AG09309 (cell line): ENCODE measurements at places on chromosomes 5 and 9.

- DNase-seq, result no peak
These were observed 53.4 kb upstream of the SV2C start for GRCh38 chr5:76029739-76030138.

GRCh38 chr9:136231478-136232297 lies 13.9 kb downstream of the QSOX2 start:
- no peak for DNase-seq

GRCh38 chr5:77893225-77893860 lies 117.2 kb upstream of the TBCA start:
- peak; percentile 86 for DNase-seq

DNA sequence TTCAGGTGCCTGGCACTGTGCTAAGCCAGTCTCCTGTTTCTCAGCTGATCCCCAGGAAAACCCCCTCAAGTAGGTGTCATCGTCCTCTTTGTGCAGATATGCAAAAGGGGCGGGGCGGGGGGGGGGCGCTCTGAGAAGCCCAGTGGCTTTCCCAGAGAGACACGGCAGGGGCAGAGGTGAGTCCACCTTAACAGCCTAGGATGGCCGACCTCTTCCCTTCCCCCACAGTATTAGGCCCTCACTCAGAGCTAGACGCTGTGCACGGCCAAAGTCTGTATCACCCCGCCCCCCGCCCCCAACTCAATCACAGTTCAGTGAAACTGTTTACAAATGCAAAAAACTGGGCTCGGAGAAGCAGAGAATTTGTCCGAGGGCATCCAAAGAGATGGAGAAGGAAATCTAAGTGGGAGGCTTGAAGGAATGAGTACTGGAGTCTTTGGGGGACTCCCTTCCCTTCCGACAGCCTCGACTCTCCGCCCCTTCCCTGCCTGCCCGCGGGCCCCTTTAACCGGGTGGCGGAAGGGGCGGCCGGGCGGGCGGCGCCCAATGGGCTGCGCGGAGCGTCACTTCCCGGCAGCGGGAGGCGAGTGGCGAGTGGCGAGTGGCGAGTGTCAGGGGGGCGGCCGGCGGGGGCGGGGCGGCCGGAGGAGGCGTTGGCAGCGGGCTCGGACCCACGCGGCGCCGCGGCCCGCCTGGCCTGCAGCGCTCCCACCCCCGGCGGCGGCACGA lies at the start of gene ERGIC1:
Gene ERGIC1, plus strand, starts transcription at position 566 of the 729 bp plus-strand sequence. Its CDS starts 163 bp downstream, at position 729.
- DNase-seq, result peak; percentile 21

DNA sequence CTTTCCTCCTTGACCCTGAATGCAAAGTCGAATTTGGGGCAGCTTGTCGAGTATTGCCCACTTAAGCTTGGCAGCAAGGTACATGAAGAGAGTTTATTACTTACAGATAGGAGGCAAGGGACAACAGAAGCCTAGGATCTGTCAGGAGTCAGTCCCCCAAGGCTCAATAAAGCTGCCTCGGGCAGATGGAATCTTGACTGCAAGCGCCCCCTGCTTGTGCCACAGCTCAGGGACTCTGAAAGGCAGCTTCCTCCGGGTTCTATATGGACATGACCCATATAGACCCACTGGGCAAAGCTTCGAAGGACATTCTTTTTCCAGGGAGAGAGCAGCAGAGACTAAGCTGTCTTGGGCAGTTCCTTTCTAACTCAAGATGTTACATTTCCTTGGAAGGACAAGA lies 971.5 kb downstream of the EFNA5 start:
- DNase-seq, result no peak

DNA sequence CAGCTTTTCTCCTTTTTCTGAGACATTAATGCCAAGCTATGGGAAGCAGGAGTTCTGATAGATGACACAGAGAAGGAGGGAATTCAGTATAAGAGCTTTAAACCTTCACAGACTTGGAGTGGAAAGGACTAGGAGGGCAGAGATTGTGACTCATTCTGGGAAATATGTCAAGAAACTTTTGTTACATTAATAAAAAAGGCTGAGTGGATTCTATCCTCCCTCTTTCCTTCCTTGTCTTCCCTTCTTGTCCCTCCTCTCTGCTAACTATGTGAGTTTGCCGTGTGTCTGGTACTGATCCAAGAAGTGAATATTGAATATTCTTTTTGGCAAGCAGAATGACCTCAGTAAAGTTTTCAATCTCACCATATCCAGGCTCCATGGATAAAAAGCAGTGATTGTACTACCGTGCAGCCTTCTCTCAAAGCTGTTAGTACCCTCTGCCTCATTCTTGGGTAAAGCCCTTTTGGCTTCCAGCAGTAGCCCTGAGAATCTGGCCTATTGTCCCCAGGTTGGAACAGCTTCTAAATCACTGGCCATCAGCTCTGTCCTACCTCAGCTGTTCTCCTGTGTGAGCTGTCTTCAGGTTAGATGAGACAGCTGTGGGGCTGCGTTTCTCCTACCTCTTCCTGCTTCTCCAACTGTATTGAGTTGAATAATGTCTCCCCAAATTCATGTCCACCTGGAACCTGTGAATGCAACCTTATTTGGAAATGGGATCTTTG lies 73.9 kb downstream of the ATG10 start:
- peak; percentile 18 for DNase-seq

- DNase-seq, result no peak
These were observed 82.7 kb downstream of the BNC2 start for GRCh38 chr9:16787724-16788123.

- no peak for DNase-seq
These were observed 51.6 kb downstream of the MED10 start for GRCh38 chr5:6326776-6327175.

DNA sequence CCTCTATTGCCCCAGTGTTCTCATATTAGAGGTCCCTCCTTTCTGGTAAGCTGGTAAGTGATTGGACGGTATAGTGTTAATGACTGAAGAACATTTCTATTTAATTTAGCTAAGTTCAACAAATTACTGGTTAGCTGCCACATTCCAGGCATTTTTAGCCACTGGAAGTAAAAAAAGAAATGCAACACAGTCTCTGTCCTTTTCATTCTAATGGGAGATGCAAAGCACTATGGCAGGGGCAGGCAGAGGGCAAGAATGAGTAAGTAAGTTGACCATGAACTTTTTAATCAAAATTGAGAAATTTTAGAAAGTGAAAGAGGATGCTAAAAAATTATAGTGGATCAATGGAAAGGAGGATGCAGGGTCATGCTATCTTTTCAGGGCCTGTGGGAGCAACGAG lies 137.4 kb downstream of the GPBP1 start:
- DNase-seq, result no peak

DNA sequence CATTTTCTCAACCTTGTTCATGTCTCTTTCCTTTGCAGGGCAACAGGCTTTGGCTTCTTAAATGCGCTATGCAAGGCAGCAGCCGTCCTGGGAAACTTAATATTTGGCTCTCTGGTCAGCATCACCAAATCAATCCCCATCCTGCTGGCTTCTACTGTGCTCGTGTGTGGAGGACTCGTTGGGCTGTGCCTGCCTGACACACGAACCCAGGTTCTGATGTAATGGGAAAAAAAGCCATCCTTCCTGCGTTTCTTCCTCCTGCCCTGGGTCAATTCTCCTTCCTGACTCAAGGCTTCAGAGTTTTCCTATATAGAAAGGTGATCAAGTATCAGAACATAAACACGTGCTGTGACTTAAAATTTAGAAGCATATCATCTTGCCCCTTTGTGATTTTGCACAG lies 77.8 kb upstream of the IQGAP2 start:
- DNase-seq, result no peak

- DNase-seq, result peak; percentile 28
These were observed 173.4 kb downstream of the NR3C1 start for GRCh38 chr5:143229896-143230675.

- no peak for DNase-seq
These were observed 1011.3 kb upstream of the WWC1 start for GRCh38 chr5:167280111-167280510.
